Lower leg skin (tissue), 4 donors: ENCODE measurements at places on chromosomes 11 and 22.
A peak's percentile ranks its signal among the peaks of the same experiment; 100 is the strongest.

GRCh38 chr11:23423656-23424055 lies 563.4 kb upstream of the CCDC179 start:
- DNase-seq, result no peak

DNA sequence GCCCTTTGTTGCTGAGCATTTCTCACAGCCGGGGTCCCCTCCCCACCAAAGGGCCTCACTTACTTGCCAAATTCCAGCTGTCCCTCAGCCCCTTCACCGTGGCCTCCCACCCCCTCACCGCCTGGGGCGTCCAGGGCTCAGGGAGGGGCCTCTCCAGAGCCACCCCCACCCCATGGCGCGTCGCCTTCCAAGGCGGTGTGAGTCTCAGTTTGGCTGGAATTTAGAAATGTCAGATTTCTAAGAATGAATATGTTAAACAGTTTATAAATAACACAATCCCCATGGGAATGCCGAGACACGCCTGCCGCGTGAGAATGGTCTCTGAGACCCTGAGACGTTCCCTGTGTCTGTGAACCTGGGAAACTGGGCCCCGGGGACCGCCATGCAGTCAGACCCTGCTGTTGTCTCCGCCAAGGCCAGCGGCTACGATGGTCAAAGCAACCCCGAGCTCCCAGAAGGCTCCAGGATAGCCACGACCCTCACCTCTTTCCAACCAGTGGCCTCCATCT lies 28.9 kb downstream of the CELSR1 start:
- no peak for DNase-seq

DNA sequence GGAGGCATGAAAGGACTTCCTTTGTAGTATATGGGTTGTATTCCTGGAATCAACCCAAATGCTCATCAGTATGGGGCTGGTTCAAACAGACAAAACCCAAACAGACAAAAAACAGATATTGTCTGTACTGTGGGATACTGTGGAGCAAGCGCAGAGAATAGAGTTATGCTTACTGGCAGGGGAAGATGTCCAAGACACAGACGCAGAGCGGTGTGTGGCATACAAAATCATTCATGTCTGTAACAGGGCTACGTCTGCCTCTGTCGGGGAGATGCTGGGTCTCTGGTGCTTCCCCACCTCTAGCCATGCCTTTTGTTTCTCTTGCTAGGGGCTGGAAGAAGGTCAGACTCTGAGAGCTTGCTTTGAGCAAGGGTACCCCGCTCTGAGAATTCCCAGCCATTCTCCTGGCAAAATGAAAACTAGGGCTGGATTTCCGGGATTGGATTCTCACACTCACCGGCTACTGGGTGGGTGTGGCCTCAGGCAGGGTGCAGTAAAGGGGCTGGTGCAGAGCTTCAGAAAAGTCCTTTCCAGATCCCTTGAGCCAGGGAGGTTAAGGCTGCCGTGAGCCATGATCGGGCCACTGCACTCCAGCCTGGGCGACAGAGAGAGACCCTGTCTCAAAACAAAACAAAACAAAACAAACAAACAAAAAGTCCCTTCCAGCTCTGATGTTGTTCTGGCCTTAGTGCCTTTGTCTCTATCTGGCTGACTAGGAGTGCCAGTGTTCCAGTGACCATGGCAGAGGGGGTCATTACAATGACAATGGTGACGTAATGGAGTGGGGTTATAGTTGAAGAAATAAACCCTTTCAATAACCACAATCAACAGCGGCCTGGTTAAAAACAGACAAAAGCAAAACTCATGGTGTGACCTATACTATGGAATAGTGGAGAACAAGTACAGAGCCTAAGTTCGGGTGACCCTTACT lies 2.9 kb upstream of the ABCC8 start:
- no peak for DNase-seq

DNA sequence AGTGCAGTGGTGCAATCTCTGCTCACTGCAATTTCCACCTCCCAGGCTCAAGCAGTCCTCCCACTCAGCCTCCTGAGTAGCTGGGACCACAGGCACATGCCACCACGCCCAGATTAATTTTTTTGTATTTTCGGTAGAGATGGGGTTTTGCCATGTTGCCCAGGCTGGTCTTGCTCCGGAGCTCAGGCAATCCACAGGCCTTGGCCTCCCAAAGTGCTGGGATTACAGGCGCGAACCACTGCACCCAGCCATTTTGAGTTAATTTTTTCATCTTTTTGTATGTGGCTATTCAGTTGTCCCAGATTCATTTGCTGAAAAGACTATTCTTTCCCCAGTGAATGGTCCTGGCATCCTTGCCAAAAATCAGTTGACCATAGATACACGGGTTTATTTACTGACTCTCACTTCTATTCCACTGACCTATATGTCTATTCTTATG lies 63.6 kb downstream of the MAPK1 start:
- DNase-seq, result no peak

DNA sequence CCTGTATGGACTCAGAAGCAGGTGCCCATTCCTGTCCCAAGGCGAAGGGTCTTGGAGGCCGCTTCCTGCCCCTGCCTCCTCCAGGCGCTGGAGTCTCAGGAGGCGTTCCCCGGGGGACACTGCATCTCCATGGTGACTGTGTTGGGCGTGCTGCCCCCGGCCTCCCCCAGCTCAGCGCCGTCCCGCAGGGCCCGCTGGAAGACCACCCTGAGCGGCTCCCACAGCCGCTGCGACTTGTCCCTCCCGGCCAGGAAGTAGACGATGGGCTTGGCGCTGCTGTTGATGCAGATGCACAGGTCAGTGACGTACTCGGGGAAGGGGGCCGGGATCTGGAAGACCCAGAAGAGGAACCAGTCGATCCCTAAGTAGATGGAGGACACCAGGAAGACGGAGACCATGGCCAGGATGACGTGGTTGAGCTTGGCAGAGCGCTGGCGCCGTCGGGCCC lies 7.8 kb downstream of the MRGPRF start:
- DNase-seq, result peak; percentile 77

DNA sequence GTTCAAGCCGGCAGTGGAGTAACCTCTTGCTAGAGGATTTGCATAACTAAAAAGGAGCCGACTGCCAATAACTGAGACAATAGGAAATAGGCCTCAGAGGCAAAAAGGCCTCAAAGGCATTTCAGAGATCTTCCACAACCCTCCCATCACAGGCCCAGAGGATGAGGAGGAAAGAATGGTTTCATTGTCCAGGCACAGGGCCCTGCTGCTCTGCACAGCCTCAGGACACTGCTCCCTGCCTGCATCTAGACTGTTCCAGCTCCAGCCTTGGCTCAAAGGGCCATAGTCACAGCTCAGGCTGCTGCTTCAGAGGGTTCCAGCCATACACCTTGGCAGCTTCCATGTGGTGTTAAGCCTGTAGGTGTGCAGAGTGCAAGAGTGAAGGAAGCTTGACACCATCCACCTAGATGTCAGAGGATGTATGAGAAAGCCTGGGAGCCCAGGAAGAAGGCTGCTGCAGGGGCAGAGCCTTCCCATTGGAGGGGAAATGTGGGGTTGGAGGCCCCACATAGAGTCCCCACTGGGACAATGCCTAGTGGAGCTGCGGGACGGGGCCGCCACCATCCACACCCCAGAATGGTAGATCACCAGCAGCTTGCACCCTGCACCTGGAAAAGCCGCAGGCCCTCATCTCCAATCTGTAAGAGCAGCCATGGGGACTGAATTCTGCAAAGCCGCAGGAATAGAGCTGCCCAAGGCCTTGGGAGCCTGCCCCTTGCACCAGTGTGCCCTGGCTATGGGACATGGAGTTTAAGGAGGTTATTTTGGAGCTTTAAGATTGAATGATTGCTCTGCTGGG lies 8.2 kb upstream of the LRP5 start:
- DNase-seq, result no peak

DNA sequence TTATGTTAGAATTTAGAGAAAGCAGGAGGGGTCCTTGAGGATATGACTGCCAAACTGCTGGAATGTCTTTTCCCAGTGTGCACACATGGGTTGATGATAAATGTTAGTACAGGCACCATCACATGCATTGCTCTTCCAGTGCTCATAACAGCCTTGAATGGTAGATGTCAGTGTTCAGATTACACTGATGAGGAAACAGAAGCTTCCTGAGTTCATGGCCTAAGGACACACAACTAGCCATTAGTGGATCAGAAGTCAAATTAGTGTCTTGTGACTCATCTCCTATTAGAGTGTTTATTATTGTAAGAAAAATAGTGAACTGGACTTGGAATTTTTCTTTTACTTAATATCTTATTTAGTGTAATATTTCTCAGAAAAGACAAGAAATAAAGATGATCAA lies 241.5 kb downstream of the DDX10 start:
- no peak for DNase-seq

DNA sequence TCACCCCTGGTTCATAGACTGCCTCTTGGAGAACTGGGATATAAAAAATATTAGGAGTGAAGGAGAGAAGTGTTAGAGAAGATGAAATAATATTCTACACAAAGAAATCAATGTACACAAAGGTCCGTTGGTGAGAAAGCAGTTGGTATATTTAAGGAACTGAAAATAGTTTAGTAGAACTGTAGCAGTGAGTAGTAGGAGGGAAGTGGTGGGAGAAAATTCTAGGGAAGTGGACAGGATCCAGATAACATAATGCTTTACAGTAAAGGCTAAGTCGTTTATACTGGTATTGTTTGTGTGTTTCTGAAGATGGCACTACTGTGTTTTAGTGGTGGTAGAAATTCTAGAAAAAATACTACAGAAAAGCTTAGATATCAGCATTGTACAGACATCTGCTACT lies 120.8 kb upstream of the CHORDC1 start:
- DNase-seq, result no peak

- DNase-seq, result no peak
These were observed 102.9 kb upstream of the PLET1 start for GRCh38 chr11:112363527-112363926.

DNA sequence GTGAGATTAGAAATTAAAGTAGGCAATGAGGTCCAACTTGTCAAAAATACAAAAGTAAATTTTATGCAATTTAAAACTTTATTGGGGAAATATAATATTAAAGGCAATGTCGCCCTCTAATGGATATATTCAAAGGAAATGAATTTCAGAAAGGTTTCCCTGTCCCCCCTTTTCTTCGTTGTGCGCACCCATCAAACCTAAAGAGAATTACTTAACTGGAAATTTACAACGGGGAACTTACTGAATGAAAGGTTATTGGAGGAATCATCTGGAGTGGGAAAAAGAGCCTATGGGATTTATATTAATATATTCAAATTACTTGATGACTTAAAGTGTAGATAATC lies 1.7 kb upstream of the ABTB2 start:
- DNase-seq, result no peak

- no peak for DNase-seq
These were observed 26.8 kb upstream of the PHLDA2 start for GRCh38 chr11:2955906-2956476.
